ENCODE measurements at places on chromosomes 13 and 19.
A peak's percentile ranks its signal among the peaks of the same experiment; 100 is the strongest.

GRCh38 chr13:39200249-39200910, 162.1 kb downstream of the NHLRC3 start:
- DNase-seq, result no peak

GRCh38 chr13:102901615-102902305, 55.9 kb downstream of the ERCC5 start:
- DNase-seq, result no peak

DNA sequence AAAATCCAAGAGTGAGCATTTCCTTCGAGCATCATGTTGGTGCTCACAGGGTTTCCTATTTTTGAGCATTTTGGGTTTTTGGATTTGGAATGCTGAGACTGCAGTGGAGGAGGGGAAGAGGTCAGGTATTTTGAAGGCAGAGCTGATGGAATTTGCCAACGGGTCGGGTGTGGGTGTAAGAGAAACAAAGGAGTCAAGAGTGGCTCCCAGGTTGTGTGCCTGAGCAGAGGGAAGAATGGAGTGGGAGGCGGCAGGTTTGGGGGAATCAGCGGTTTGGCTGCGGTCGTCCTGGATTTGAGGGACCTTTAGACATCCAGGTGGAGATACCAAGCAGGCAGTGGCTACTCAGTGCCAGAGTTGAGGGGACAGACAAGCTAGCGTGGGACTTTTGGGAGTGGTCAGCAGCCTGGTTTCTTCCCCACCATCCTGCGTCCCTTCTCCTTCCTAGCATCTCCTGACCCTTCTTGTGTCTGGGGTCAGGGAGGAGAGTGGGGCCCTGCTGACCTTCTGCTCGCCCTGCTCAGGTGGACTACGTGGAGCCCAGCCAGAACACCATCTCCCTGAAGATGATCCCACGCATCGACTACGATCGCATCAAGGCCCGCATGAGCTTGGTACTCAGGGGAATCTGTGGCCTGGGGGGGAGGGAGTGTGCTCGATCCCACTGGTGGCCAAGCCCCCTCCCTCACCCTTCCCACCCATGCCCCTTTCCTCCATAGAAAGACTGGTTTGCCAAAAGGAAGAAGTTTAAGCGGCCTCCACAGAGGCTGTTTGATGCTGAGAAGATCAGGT, 14.5 kb upstream of the TIMM50 start:
- no peak for DNase-seq

DNA sequence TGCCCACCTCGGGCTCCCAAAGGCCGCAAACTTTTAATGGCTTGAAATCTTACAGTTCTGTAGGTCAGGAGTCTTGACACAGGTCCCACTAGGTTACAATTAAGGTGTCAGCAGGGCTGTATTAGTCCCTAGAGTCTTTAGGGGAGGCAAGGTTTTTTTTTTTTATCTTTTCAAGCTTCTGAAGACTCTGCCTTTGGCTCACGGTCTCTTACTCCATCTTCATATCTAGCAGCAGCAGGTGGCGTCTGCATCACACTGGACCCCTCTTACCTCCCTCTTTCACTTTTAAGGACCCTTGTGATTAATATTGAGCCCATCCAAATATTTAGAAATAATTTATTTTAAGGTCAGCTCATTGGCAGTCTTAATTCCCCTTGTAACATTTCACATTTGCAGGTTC, 11.6 kb downstream of the MIR17HG start:
- DNase-seq, result no peak

- peak; percentile 65 for DNase-seq
Measured at GRCh38 chr19:44951179-44952159, 3.7 kb upstream of the CLPTM1 start.

DNA sequence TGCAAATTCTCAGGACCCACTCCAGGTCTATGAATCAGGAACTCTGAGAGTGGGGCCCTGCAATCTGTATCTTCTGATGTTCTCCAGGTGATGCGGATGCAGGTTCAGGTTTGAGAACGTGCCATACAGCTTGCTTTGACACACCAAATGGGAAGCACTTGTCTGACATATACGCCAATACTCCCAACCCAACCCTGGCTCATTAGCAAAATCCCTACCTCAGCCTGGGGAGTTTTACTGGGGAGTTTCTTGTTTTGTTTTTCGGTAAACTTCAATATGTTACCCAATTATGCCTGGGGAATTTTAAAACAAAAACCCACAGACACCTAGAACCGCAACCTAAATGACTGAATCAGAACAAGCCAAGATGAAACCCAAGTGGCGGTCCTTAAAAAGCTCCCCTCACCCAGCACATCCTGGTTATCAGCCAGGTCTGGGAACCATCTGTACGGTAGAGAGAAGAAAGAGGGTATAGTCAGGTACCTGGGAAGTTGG, 41.2 kb downstream of the ABCC4 start:
- no peak for DNase-seq

DNA sequence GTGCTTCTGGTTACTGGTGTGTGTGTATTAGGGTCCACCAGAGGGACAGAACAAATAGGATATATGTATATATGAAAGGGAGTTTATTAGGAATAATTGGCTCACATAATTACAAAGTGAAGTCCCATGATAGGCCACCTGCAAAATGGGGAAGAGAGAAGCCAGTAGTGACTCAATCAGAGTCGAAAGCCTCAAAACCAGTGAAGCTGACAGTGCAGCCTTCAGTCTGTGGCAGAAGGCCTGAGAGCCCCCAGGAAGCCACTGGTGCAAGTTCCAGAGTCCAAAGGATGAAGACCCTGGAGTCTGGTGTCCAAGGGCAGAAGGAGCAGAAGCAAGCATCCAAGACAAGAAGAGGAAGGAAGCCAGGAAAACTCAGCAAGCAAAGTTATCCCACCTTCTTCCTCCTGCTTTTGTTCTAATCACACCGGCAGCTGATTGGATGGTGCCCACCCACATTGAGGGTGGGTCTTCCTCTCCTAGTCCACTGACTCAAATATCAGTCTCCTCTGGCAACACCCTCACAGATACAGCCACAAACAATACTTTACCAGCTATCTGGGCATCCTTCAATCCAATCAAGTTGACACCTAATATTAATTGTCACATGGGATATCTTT, 21.7 kb upstream of the SCEL start:
- DNase-seq, result no peak

GRCh38 chr13:99178636-99179035, 22.0 kb upstream of the UBAC2 start:
- no peak for DNase-seq

GRCh38 chr13:98157188-98157587, 14.3 kb downstream of the FARP1 start:
- DNase-seq, result no peak

DNA sequence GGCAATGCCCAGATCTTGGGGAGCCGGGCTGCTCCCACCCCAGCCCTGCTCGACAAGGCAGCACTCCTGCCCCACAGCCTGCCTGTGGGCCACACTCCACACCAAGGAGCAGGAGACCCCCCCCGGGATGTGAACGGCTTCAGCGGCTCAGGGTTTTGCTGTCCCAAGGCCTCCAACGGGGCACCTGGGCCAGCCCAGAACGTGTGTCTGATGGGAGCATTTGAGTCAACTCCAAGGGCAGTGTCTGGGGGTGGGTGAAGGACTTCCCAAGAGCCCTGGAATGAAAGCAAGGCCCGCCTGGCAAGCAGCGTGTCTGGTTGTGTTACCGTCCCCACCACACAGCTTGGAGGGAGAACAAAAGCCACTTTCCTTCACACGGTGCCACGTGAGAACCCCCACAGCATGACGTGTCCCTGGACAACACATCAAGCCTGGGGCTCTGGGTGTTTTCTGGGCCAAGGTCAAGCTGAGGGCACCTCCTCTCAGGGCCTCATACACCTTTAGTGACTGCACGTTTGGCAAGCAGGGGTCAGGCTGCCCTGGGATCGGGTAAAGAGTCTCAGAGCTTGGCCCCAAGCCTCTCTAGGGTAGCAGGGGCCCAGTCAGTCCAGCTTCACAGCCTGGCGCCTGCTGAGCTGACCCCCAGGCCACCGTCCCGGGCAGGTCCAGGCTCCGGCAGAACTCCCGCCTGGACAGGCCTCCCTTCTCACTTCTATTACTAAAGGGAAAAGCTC, 6.0 kb downstream of the C13orf46 start:
- no peak for DNase-seq

DNA sequence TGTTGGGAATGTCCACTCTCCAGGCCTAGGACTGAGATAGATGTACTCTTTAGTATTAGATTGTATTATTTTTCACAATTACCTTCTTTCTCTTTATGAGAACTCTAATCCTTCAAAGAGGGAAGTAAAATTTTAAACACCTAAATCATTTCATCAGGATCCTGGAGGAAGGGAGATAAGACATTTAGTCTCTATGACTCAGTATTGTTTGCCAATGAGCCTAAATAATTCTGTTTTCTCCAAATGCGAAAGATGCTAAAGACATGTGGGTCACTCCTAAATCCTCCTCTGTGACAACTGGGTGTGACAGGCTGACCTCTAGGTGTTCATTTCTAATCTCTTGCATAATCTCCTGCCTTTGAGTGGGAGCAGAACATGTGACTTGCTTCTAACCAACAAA, 1736.6 kb upstream of the MIR17HG start:
- DNase-seq, result no peak

GRCh38 chr13:46324976-46325375, 62.1 kb downstream of the RUBCNL start:
- no peak for DNase-seq

DNA sequence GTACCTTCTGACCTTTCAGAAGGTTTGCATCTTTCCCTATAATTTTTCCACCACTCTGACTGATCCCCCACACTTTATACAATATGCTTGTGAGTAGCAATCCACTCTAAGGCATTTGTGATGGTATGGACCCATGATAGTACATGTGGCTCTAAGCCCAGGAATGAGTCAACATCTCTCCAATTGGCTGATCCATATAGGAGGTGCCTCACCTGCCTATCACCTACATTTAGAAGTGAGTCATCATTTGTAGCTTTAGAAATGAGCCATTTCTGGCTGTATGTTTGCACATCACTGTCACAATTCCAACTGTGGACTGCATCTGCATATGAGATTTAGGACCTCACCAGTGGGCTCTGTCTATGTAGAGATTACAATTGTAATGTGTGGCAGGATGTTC, 133.1 kb upstream of the ZNF91 start:
- DNase-seq, result no peak

GRCh38 chr13:91546900-91547299, 148.5 kb downstream of the GPC5 start:
- DNase-seq, result no peak

GRCh38 chr13:106795847-106796246, 227.9 kb upstream of the ARGLU1 start:
- DNase-seq, result no peak

DNA sequence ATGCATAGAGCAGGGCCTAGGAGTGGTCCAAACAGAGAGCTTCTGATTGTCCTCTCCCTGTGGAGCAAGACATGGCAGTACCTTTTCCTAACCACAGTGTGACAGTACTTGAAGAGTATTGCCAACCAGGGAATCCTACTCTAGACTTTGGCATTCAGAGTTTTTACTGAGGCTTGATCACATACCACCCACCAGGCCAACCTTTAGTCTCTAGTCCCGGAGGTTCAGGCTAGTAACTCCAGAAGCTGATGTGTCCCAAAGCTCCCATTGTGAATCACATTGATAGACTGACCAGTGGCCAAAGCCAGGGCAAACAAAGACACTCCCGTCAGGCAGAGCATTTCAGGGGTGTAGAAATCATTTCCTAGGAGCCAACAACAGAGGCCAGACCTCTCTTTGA, 18.4 kb downstream of the IFT88 start:
- no peak for DNase-seq
